ENCODE measurements at places on chromosomes 2 and 18.
A peak's percentile ranks its signal among the peaks of the same experiment; 100 is the strongest.

- no peaks in the 10 kb centered on the region for H3K4me1 ChIP-seq
- DNase-seq: peak; percentile 26
- H3K27me3 ChIP-seq: peaks cover 19% of the 10 kb centered on the region
- H3K36me3 ChIP-seq: no peaks in the 10 kb centered on the region
- H3K27ac ChIP-seq: no peak overlapping the region
These were observed 33.1 kb upstream of the REG3G start for GRCh38 chr2:78992451-78992806.

- no peak overlapping the region for H3K4me3 ChIP-seq
- H3K4me1 ChIP-seq: no peaks in the 10 kb centered on the region
- no peaks in the 10 kb centered on the region for H3K36me3 ChIP-seq
- no peaks in the 10 kb centered on the region for H3K27me3 ChIP-seq
These were observed 317.6 kb downstream of the CTNNA2 start for GRCh38 chr2:79830501-79830900.

- H3K27ac ChIP-seq: no peak overlapping the region
- no peak overlapping the region for H3K4me3 ChIP-seq
- H3K4me1 ChIP-seq: peaks cover 5% of the 10 kb centered on the region
- no peaks in the 10 kb centered on the region for H3K36me3 ChIP-seq
These were observed 108.8 kb downstream of the SLC4A3 start for GRCh38 chr2:219736209-219736608.

DNA sequence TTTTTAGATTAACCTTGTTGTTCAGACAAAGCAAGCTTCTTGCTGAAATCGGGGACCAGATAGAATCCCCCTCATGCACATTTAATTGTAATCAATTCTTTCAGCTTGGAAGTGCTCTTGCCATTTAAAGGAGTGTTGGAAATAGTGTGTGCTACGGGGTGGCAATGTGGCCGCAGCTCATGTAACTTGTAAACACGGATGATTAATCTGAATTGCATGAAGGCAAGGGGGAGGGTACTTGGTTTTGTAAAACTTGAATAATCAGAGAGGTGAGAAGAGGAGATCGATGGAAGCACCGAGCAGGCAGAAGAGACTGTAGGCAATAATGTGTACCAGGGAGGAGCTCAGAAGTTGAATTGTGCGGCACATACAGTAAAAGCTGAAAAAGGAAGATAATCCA is 273.5 kb downstream of the PTGR3 start:
- no peak overlapping the region for H3K4me3 ChIP-seq
- H3K36me3 ChIP-seq: no peaks in the 10 kb centered on the region
- no peaks in the 10 kb centered on the region for H3K27me3 ChIP-seq
- DNase-seq: no peak
- no peaks in the 10 kb centered on the region for H3K4me1 ChIP-seq

DNA sequence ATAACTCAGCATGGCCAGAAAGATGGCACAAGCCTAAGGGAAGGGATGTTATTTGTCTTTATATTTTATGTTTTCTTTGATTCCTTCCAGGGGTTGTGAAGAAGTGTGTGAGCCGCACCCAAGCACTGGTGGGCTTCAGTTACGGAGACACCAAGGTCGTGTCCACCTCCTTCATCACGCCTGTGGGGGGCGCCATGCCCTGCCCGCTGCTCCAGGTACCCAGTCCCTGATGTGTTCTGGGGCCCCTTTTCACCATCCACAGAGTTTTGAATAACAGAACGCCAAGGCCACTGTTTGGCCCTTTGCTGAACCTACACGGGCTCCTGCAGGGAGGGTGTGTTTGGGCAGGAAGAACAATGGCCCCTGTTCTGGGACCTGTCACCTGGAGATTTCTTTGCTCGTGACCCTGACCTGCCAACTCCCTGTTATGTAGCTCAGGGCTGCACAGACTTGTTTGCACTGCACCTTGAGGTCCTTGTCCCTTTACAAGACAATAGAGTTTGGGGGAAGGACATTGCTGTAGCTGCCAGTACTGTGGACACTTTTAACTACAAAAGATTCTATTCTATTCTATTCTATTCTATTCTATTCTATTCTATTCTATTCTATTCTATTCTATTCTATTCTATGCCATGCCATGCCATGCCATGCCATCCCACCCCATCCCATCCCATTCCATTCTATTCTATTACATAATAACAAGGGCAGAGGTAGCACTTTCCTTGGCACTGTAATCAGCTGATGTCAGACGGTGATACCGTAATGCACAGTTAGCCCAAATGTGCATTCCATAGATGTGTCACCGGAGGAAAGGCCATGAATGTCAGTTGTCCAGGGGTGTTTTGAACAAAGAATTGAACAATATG is 48.2 kb upstream of the CNGA3 start:
- H3K27ac ChIP-seq: no peak overlapping the region
- H3K4me1 ChIP-seq: no peaks in the 10 kb centered on the region
- peak; percentile 30 for DNase-seq
- no peak overlapping the region for H3K4me3 ChIP-seq
- H3K36me3 ChIP-seq: no peaks in the 10 kb centered on the region

DNA sequence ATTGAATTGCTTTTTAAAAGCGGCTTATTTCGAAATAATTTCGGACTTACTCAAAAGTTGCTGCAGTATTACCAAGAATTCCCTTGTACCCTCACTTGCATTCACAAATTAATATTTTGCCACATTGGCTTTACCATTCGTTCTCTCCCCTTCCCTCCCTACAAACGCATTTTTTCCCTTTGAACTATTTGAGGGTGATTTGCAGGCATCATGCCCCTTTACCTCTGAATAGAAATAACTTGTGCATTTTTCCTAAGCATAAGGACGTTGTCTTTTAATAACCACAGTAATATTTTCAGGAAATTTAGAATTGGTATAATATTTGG is 608 bp downstream of the CCDC138 start:
- H3K27ac ChIP-seq: no peak overlapping the region
- H3K36me3 ChIP-seq: peaks cover 8% of the 10 kb centered on the region
- no peak for DNase-seq
- H3K4me3 ChIP-seq: peak overlapping the region; percentile 84
- H3K4me1 ChIP-seq: no peaks in the 10 kb centered on the region

GRCh38 chr2:229566370-229566769 is 148.0 kb downstream of the DNER start:
- H3K4me3 ChIP-seq: no peak overlapping the region
- H3K27me3 ChIP-seq: no peaks in the 10 kb centered on the region
- no peak overlapping the region for H3K27ac ChIP-seq
- no peak for DNase-seq

DNA sequence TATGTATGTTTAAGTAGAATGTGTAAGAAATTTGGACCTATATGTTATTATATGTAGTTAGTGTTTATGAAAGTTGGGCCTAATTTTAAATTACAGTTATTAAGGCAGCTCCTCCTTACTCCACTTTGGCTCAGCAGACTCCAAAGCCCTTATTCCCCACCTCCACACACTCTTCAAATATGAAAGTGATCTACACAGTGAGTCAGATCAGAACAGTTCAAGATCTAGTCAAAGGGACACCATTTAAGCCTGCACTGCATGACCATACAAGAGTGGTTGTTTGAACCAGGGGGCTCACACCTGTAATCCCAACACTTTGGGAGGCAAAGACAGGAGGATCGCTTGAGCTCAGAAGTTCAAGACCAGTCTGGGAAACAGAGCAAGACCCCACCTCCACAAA is 21.2 kb upstream of the PMAIP1 start:
- no peaks in the 10 kb centered on the region for H3K36me3 ChIP-seq
- peaks cover 4% of the 10 kb centered on the region for H3K4me1 ChIP-seq
- H3K27ac ChIP-seq: no peak overlapping the region
- no peaks in the 10 kb centered on the region for H3K27me3 ChIP-seq

DNA sequence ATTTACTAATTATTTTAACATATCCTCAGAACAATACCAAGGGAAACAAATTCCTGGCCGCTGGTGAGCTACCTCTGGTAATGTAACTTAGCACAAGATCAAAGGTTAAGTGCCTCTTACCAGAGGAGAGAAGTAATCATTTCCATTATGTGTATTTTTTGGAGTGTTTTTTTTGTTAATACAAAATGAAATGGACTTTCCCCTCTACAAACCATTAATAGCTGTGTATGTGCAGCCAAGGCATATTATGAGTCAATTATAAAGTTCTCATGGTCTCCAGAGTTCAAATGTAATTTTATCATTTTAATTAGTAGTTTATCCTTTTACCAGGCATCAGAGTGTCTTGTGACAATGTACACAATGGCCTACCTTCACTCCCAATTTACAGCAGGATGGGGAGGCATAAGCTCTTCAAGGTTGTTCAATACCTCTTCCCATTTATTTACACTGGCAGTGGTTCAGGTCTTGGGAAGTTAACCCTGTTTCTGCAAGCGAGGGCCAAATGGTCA is 242.2 kb downstream of the TGIF1 start:
- H3K27ac ChIP-seq: no peak overlapping the region
- H3K27me3 ChIP-seq: no peaks in the 10 kb centered on the region
- H3K36me3 ChIP-seq: no peaks in the 10 kb centered on the region
- no peak for DNase-seq
- H3K4me3 ChIP-seq: no peak overlapping the region

GRCh38 chr2:104818264-104818663 is 35.7 kb upstream of the POU3F3 start:
- no peaks in the 10 kb centered on the region for H3K27me3 ChIP-seq
- H3K4me3 ChIP-seq: no peak overlapping the region
- no peaks in the 10 kb centered on the region for H3K36me3 ChIP-seq
- H3K27ac ChIP-seq: no peak overlapping the region

DNA sequence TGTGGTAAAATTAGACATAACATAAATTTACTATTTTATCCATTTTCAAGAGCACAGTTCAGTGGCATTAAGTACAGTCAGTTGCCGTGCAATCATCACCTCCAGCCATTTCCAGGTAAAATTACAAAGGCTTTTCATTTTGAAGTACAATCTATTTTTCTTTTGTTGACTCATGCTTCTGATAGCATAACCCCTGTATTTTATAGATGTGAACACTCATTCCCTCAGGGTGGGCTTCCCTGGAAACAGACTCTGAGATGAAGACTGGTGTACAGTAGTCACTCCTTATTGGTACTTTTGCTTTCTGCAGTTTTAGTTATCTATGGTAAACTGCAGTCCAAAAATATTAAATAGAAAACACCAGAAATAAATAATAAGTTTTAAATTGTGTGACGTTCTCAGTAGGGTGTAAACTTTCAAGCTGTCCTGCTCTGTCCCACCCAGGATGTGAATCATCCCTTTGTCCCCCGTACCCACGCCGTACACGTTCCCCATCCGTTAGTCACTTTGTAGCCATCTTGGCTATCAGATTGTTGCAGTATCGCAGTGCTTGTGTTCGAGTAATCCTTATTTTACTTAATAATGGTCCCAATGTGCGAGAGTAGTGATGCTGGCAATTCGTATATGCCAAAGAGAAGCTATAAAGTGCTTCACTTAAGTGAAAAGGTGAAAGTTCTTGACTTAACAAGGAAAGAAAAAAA is 41.1 kb upstream of the NAB1 start:
- H3K27me3 ChIP-seq: no peaks in the 10 kb centered on the region
- no peaks in the 10 kb centered on the region for H3K36me3 ChIP-seq
- H3K27ac ChIP-seq: no peak overlapping the region
- no peak overlapping the region for H3K4me3 ChIP-seq
